GM04504 (cell line): ENCODE measurements at places on chromosomes 4 and X.

- DNase-seq, result no peak
Observed at GRCh38 chrX:19697416-19697815, 182.1 kb upstream of the MAP3K15 start.

DNA sequence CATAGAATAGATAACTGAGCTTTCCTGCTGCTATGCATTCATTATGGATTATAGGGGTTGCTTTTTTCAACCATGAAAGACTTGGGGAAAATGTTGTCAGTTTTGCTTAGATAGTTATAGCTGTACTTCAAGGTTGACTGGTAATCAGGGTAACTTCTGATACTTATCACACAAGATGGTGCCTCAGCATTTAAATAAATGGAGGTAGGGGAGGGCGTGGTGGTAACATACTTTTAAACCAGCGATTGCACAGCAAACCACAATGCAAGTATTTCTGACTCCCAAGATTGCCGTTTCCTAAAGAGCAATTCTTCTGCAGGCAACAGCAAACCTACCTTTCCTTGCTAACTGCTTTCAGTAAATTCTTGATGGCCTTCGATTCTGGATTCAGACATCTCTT lies 1.3 kb downstream of the CXCL10 start:
- DNase-seq, result no peak

GRCh38 chr4:101762025-101762424 lies 28.5 kb upstream of the BANK1 start:
- no peak for DNase-seq

DNA sequence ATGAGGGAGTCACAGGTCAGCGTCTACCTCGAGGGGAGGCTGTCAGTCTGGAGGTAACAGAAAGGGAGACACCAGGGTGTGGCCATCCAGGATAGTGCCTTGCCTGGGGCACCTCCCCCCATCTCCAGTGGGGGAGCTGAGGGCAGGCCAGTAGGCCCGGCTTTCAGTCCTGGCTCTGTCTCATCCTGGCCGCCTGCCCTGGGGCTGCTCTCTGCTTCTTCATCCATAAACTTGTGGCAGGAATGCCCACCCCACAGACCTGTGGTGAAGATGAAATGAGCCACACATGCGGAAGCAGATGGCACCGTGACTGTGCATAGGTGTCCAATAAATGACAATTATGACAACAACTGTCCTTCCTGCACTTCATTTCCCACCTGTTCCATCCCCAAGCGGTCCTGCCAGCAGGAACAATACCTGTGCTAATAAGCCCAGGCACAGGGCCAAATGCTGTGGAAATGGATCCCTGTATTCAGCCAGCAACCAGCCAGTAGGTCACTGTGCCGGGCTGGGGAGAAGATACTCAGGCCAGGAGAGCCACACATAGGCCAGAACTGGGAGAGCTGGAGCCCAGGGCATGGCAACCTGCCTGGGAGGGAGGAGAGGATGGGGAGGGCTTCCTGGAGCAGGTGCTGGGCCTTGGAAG lies 30.2 kb downstream of the TRO start:
- DNase-seq, result no peak

DNA sequence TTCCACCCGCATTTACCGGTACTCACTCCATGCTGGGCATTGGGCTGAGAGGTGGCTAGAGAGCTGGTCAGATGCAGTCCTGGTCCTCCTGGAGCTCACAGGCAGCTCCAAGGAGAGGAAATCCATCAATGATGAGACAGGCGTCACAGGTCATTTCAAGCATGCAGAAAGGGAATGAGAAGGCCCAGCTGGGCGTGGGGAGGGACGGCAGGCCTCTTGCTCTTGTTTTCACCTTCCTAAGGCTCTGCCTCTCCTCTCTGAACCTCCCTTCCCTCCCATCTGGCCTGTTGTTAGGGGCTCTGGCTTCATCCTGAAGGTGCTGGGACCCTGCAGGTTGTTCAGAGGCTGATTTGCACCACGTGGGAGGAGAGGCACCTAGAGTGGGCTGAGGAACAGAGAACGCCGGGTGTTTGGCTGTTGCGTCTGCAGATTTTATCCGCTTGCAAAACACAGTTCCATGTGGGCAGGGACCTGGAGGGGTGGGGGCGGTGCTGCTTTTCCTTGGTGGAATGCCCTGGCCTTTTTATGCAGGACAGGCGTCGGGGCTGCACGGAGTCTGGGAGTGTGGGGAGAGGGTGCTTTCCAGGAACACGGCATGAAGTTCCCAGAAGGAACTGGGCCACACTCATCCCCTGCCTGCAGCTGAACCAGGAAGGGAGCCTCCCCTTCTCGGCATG lies 81.5 kb upstream of the PSAPL1 start:
- no peak for DNase-seq

GRCh38 chrX:133965321-133965720 lies 20.1 kb downstream of the GPC3 start:
- DNase-seq, result no peak

DNA sequence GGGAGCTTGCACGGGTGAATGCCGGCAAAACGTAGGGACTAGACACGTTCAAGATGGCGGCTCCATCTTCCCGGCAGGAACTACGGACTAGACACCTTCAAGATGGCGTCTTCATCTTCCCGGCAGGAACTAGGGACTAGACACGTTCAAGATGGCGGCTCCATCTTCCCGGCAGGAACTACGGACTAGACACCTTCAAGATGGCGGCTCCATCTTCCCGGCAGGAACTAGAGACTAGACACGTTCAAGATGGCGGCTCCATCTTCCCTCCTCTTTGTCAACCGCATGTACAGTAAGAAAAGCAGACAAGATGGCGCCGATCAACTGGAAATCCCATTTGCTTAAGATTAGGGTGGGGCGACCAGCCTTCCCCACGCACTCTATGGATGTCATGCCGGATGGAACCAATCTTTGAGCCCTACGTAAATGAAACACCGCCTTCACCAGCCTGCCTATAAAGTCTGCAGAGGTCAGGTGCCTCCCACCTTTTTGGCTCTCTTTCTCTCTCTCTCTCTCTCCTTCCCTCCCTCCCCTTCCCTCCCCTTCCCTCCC lies 222.4 kb downstream of the CRLF2 start:
- DNase-seq, result peak; percentile 94

DNA sequence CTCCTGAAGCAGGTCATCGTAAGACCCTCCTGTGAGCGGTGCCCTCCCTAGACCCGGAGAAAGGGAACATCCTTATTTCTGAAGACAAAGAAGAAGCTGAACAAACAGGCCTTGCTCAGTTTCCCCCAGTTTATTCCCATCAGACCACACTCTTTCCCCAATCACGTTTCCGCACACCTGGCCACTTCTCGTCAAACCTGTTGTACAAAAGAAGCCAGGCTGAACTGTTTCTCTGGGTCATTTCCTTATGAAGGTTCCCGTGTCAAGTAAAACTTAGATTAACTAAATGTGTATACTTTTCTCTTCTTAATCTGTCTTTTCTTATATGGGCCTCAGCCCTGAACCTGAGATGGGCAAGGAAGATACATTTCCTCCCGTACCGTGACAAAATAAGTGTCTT lies 111.6 kb upstream of the ENPP6 start:
- no peak for DNase-seq

DNA sequence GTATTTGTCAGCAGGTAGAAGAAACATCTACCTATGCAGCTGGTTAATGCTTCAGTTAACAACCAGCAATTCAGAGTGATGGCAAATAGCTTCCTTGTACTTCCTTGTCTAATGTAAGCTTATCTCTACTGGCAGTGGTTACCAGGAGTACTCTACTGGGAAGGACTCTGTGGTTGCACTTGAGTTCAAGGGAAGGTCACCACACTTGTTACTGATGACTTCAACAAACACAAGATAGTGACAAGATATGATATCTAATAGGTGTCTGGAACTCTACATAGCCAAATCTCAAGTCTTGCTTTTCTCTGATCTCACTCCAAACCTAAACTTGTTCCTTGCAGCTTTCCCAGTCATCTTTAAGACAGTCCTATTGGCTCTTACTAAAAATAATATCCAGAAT lies 1644.9 kb upstream of the TENM3 start:
- no peak for DNase-seq

DNA sequence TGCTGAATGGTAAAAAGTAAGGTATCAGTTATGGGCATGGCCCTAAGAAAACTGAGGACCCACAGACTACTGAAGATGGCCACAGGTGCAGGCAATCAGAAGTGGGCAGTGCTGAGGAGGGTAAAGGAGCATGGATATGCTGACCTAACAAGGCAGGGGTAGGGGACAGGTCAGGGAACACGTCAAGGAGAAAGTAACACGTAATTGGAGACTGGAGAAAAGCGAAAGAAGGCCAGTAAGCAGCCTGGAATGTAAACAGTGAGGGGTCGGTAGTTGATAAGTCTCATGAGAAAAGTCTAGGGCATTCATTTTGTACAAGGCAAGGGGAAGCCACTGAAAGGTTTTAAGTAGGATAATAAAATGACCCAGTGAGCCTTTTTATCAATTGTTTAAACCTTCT lies 153.3 kb downstream of the PRDM5 start:
- DNase-seq, result peak; percentile 31
